Naive B cell (primary cell): ENCODE measurements at places on chromosomes 16 and 17.

DNA sequence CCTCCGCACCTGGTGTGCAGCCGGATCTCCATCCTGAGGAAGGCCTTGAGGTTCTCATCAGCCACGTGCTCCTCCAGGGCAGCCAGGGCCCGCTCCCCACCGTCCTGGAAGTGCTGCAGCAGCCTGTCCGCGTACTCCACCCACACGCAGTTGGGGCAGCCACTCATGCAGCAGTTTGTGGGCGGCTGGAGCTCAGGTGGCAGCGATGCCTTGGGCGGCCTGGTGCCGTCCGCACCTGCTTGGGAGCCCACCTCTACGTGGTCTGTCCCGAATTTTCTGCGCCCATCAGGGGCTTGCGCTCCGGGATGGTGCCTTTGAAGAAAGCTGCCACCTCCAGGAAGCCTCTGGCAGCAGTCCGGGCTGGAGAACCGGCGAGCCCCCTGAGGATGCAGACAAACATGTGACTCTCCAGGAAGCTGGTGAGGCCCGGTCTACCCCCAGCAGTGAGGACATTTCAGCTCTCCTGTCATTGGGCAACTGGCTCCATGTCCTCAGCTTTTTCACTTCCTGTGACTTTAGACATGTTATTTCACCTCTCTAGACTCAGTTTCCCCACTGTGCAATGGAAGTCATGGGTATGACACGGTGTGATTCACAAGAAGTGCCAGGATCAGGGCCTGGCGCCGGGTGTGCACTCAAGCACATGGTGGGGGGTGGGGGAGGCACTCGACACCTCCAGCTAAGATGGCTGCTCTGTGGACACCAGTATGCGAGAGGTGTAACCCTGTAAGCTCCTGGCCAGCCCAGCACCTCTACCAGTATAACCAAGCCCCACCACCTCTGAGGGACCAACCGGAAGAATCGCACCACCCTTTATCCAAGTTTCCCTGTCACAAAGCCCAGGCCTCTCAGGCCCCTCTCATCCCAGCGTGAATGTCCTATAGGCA, 957 bp downstream of the OXLD1 start:
- no peaks in the 10 kb centered on the region for H3K36me3 ChIP-seq
- peak overlapping the region; percentile 94 for H3K27ac ChIP-seq
- DNase-seq, result no peak

GRCh38 chr16:55189682-55190636, 134.0 kb upstream of the IRX6 start:
- no peak overlapping the region for H3K4me3 ChIP-seq
- H3K36me3 ChIP-seq, result no peaks in the 10 kb centered on the region
- H3K4me1 ChIP-seq, result no peaks in the 10 kb centered on the region
- DNase-seq, result no peak
- peaks cover 16% of the 10 kb centered on the region for H3K27me3 ChIP-seq

DNA sequence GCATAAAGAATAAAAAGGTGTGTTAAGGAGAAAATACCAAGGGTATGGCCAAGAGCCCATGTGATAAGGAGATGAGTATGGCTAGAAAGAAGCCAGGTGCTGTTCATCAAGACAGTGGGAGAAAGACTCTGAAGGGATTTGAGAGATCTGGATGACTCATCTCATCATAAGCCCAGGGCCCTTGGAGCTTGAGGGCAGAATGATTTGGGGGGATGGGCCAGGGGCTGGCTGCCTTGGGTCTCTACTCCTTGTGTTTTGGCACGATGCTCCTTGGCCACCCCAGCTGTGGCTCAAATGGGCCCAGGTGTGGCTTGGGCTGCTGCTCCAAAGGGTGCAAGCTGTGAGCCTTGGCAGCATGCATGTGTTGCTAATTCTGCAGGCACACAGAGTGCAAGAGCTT, 14.5 kb upstream of the TNFRSF13B start:
- H3K27me3 ChIP-seq, result no peaks in the 10 kb centered on the region
- DNase-seq, result no peak
- H3K4me1 ChIP-seq, result peaks cover 63% of the 10 kb centered on the region
- no peaks in the 10 kb centered on the region for H3K36me3 ChIP-seq

DNA sequence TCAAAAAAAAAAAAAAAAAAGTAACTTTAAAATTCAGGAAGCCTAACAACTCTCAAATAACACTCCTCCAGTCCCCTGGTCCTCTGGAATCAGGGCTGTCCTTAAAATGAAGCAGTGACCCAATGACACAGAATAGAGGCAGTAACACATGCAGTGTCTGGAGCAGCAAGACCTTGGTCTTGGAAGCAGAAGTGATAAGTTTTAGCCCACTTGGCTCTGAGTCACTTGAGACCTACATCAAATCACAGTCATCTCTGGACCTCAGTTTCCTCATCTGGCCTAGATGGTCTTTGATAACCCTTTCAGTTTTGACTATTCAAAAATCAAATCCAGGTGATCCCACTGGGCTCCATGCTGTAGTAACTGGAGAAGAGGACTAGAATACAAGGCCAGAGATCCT, 39.0 kb downstream of the LYRM1 start:
- DNase-seq, result no peak
- no peak overlapping the region for H3K4me3 ChIP-seq
- H3K27ac ChIP-seq, result no peak overlapping the region
- peaks cover 4% of the 10 kb centered on the region for H3K4me1 ChIP-seq
- H3K36me3 ChIP-seq, result no peaks in the 10 kb centered on the region

DNA sequence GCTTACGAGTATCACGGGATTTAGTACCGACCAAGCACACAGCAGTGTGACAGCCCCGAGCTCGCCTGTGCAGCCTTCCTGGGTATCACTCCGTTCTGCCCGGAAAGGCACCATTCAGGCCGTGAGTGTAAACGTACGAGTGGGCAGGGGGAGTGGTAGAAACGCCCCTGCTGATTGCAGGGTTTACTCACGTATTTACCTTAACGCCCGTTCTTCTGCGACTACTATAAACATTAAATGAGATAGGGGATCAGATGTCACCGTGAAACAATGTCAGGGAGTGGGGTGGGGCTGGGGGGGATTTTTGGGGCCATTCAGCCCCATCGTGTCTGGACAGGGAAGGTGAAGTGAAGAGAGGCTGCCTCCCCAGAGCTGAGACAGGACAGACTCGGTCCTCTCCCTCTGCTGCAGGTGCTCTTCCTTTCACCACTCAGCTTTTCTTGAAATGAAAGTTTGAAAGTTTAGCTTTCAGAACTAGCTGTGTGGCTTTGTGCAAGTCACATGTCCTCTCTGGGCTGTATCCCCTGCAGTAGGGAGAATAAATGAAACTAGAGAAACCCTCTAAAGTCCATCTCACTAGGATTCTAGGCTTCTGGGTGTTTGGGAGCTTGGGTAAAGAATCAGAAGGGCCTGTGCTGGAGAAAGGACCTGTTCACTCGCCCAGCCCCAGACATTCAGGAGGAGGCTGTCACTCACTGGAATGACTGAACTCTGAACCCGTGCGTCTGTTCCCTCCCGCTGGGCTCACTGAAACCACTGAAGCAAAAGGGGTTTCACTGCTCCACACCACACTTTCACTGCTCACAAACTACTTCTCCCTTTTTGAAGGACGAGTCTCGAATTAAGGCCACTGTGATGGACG, 66.7 kb downstream of the RPA1 start:
- no peak overlapping the region for H3K27ac ChIP-seq
- H3K36me3 ChIP-seq, result peaks cover 29% of the 10 kb centered on the region
- H3K4me3 ChIP-seq, result no peak overlapping the region
- no peaks in the 10 kb centered on the region for H3K27me3 ChIP-seq
- DNase-seq, result no peak

GRCh38 chr17:2854143-2855055, 58.2 kb downstream of the RAP1GAP2 start:
- peak overlapping the region; percentile 88 for H3K4me3 ChIP-seq
- H3K36me3 ChIP-seq, result peaks cover 5% of the 10 kb centered on the region
- no peak for DNase-seq
- H3K4me1 ChIP-seq, result peaks cover 23% of the 10 kb centered on the region
- H3K27me3 ChIP-seq, result peaks cover 59% of the 10 kb centered on the region

DNA sequence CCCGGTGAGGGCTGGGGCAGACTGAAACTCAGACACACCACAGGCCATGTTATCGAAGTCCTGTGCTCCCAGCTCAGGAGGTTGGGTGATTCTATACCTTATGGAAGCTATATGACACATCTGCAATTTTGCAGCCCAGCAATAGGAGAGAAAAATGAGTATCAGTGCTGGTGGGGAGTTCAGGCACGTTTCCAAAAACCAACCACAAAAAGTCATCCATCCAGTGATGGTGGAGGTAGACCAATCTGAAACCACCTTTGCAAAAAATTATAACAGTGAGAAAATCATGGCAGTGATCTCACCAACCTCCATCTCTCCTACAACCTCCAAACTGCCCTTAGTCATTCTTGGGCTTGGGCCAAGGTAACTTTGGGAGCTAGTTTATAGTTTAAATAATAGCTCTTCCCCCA, 327.9 kb downstream of the SLC39A11 start:
- peaks cover 4% of the 10 kb centered on the region for H3K36me3 ChIP-seq
- no peaks in the 10 kb centered on the region for H3K27me3 ChIP-seq
- no peak overlapping the region for H3K27ac ChIP-seq
- H3K4me1 ChIP-seq, result no peaks in the 10 kb centered on the region

- DNase-seq, result no peak
- no peak overlapping the region for H3K27ac ChIP-seq
- no peaks in the 10 kb centered on the region for H3K36me3 ChIP-seq
- H3K4me3 ChIP-seq, result no peak overlapping the region
These were observed 89.5 kb downstream of the MRC2 start for GRCh38 chr17:62716834-62717588.

- no peaks in the 10 kb centered on the region for H3K4me1 ChIP-seq
- no peak overlapping the region for H3K4me3 ChIP-seq
- no peak overlapping the region for H3K27ac ChIP-seq
- DNase-seq, result no peak
These were observed 48.5 kb upstream of the HS3ST3A1 start for GRCh38 chr17:13650096-13650675.

DNA sequence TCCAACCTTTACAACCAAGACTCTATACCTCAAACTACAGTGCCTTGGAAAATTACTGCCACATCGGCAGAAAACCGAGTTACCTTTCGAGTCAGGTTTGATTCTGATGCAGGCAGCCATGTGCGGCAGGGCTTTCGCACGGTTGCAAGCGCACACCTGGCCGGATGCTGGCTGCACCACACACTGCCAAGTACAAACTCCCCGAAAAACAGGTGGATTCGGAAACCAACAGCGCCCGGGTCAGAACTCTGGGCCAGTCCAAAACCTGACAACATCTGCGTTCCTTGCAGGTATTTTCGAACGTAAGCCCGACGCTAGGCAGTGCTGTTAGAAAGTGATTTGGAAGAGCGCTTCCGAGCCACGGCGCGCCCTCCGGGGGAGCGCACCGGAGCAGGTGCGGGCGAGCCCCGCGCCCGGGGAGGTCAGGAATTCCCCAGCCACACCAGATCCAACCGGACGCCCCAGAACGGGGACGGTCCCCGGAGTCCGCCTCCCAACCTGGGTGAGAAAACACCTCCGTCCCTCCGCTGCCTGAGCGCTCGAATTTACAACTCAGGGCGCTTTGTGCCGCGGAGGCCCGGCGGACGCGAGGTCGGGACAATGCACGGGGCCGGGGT, 1.2 kb downstream of the USP7 start:
- DNase-seq, result peak; percentile 87
- H3K27ac ChIP-seq, result peak overlapping the region; percentile 91
- no peaks in the 10 kb centered on the region for H3K27me3 ChIP-seq
- peak overlapping the region; percentile 83 for H3K4me3 ChIP-seq

- no peak overlapping the region for H3K27ac ChIP-seq
- H3K4me1 ChIP-seq, result peaks cover 12% of the 10 kb centered on the region
- DNase-seq, result no peak
- H3K27me3 ChIP-seq, result no peaks in the 10 kb centered on the region
- no peaks in the 10 kb centered on the region for H3K36me3 ChIP-seq
- no peak overlapping the region for H3K4me3 ChIP-seq
These were observed 78.7 kb downstream of the N4BP1 start for GRCh38 chr16:48531011-48531962.

DNA sequence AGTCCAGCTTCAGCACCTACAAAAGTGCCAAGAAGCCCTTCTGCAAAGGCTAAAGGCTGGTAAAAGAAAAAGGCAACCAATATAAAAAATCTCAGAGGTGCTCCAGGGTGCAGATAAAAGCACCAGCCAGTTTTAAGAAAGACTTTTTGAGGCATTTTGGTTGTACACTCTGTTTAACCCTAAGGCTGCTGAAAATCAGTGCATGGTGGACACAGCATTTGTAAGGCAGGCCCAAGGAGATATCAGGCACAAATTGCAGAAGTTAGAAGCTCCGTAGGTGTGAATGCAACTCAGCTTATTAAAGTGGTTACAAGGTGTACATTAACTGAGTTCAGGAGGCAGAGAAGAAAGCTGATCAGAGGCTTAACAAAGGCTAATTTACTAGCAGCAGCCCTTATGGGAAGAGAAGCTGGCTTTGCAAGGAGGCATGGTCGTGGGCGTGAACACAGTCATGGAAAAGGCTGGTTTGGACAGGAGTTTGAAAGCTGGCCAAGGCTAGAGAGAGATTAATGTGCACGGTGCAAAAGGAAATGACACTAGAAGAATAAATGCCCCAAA, 21.1 kb downstream of the ACSM1 start:
- peaks cover 48% of the 10 kb centered on the region for H3K4me1 ChIP-seq
- H3K27ac ChIP-seq, result peak overlapping the region; percentile 94
- H3K27me3 ChIP-seq, result no peaks in the 10 kb centered on the region

DNA sequence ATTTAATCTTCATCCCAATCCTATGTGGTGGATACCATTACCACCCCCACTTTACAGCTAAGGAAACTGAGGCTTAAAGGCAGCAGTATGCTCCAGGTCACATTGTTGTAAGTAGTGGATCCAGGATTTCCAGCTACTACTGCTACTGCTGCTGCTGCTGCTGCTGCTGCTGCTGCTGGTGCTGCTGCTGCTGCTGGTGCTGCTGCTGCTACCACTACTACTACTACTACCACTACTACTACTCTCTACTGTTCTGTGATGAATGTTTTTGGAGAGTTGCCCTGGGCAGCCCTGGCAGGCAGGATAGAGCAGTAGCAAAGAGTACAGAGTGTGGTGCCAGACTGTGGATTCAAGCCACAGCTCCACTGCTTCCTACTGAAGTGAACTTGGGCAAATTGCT, 49.3 kb upstream of the SLC12A3 start:
- no peak overlapping the region for H3K27ac ChIP-seq
- no peaks in the 10 kb centered on the region for H3K27me3 ChIP-seq
- H3K4me3 ChIP-seq, result no peak overlapping the region
- H3K36me3 ChIP-seq, result peaks cover 6% of the 10 kb centered on the region
- no peaks in the 10 kb centered on the region for H3K4me1 ChIP-seq
- DNase-seq, result no peak
